IgD-negative memory B cell (primary cell): ENCODE measurements at places on chromosomes 2 and 18. TPM values are rescaled to one million over a fixed set of nuclear protein-coding genes. Genes with fewer than 3 reads are reported as not detected.

Gene REG1B
- polyA plus RNA-seq: not detected

Gene NFATC1
- polyA plus RNA-seq: 63.2 TPM

Gene TBR1
- polyA plus RNA-seq: not detected

Gene CASP10
- polyA plus RNA-seq: 14.9 TPM

Gene TMEM247
- not detected for polyA plus RNA-seq

Gene SPP2
- polyA plus RNA-seq: not detected

Gene AKAIN1
- polyA plus RNA-seq: not detected

Gene PSD4
- 36.4 TPM for polyA plus RNA-seq

Gene REEP1
- polyA plus RNA-seq: not detected

Gene TRIM54
- not detected for polyA plus RNA-seq

Gene NR4A2
- polyA plus RNA-seq: 22.7 TPM

Gene GPC1
- 0.26 TPM for polyA plus RNA-seq

Gene TCF23
- not detected for polyA plus RNA-seq

Gene TCF7L1
- polyA plus RNA-seq: 1.0 TPM

Gene MBOAT2
- not detected for polyA plus RNA-seq

Gene BMP10
- not detected for polyA plus RNA-seq

Gene C2orf15
- polyA plus RNA-seq: 2.0 TPM

Gene SAG
- polyA plus RNA-seq: not detected

Gene RUFY4
- 0.25 TPM for polyA plus RNA-seq

Gene MC5R
- not detected for polyA plus RNA-seq

Gene SPDYA
- 0.30 TPM for polyA plus RNA-seq

Gene SLC30A3
- polyA plus RNA-seq: not detected

Gene STAT4
- polyA plus RNA-seq: 1.9 TPM

Gene HOXD13
- polyA plus RNA-seq: not detected

Gene TUBA3E
- not detected for polyA plus RNA-seq

Gene CD8A
- 1.4 TPM for polyA plus RNA-seq

Gene MEP1B
- polyA plus RNA-seq: 0.35 TPM

Gene CLIP4
- 13.3 TPM for polyA plus RNA-seq

Gene MBP
- 89.4 TPM for polyA plus RNA-seq

Gene CABLES1
- polyA plus RNA-seq: 0.30 TPM

Gene MYL1
- not detected for polyA plus RNA-seq

Gene PAIP2B
- polyA plus RNA-seq: 3.1 TPM

Gene POMC
- polyA plus RNA-seq: 10.1 TPM
